ENCODE measurements at places on chromosomes 6 and 20.

- no peak for DNase-seq
These were observed 101.6 kb upstream of the FRMD1 start for GRCh38 chr6:168180548-168181011.

GRCh38 chr6:91580635-91581034, 993.8 kb upstream of the MAP3K7 start:
- no peak for DNase-seq

- no peak for DNase-seq
These were observed 56.4 kb downstream of the FOXF2 start for GRCh38 chr6:1445650-1446330.

DNA sequence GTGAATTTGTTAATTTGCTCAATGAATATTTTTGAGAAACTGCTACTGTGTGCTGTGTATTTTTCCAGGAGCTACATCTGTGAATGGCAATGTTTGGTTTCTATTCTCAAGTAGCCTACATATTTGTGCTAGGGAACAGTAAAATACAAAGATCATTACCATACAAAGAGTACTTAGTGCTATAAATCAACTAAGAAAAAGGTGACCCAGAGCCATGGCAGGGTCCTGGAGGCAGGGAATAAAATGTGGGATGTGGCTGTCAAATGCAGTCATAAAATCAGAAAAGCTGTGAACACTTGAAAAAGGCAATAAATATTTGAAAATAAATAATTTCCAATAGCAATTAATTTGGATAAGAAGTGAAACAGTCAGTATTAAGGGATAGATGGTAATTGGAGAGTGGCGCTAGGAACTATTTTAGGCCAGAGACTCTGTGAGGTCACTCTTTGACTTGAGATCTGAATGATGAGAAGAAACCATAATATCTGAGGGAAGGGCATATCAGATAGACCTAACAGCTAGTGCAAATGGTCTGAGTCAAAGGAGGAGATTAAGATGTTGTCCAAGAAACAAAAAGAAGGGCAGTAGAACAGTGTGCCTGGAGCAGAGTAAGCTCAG, 98.8 kb downstream of the MANEA start:
- no peak for DNase-seq

GRCh38 chr6:29755295-29755871, 32.1 kb downstream of the HLA-F start:
- DNase-seq = no peak

DNA sequence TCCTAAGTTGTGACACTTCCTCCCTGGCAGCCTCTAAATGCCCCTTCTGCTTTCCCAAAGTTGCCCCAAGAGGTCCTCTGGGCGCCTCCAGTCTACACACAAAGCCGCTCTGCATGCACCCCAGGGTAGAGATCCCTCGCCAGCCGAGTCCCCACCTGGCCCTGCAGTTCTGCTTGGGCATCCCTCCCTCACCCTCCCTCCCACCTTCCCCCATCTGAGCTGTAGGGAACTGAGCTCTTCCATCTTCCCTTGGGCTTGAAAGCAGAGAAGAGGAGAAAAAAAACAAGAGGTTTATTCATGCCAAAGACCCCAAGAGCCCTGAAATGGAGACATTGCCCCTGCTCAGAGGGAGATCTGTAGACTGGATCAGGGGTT, 5.7 kb upstream of the FGD2 start:
- DNase-seq = peak; percentile 40

- no peak for DNase-seq
These were observed 16.9 kb upstream of the ZSCAN9 start for GRCh38 chr6:28208111-28208659.

DNA sequence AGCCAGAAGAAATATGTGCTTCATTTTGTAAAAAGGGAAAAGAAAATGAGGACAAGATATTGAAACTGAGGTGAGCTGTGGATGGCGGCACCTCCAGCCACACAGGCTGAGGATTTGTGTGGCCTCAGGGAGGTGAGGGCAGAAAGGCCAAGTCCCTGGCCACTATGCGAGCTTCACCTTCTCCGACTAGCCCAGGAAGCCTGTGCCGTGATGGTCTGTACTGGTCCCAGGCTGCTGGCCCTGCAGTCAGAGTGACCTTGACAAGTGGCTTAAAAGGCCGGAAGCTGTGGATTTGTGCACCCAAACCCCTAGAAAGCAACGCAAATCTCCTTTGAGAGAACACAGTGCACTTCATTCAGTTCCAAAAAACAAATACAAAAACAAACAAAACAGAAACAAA, 48.1 kb downstream of the WDR27 start:
- DNase-seq = no peak

DNA sequence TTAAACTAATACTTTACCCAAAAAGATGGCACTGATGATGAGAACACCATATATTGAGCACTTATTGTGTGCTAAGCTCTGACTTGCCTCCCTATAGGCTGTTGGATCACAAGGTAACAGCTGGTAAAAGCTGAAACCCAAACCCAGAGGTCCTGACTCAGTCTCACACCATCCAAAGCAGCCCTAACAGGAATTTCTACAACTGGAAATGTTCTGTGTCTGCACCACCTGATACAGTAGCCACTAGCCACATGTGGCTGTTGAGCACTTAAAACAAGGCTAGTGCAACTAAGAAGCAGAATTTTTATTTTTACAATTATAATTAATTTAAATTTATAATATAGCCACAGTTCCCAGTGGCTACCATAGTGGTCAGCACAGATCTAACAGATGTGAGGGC, 15.6 kb upstream of the MATN4 start:
- no peak for DNase-seq

GRCh38 chr6:131549811-131550210, 23.2 kb upstream of the ARG1 start:
- no peak for DNase-seq

- DNase-seq = no peak
These were observed 539.7 kb downstream of the PHF3 start for GRCh38 chr6:64175296-64175695.

DNA sequence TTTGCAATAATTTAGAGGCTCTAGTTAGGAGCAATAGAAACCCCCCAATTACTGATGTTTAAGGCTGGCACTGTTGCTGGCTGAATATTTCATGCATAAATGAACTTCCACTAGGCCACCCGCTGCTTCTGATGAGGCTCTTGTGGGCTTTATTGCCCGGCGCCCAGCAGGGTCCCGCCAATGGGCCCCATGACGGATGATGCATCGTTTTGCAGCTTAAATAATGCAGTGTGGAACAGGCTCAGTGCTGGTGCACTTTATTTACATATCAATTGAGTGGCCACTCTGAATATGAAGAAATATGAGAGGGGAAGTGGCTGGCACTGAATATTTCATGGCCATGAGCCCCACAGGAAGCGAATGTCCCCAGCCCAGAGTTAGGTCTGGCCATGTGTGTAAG, 155.3 kb upstream of the MAFB start:
- DNase-seq = peak; percentile 89

- peak; percentile 4 for DNase-seq
These were observed 16.7 kb upstream of the LMBRD1 start for GRCh38 chr6:69813508-69813907.

DNA sequence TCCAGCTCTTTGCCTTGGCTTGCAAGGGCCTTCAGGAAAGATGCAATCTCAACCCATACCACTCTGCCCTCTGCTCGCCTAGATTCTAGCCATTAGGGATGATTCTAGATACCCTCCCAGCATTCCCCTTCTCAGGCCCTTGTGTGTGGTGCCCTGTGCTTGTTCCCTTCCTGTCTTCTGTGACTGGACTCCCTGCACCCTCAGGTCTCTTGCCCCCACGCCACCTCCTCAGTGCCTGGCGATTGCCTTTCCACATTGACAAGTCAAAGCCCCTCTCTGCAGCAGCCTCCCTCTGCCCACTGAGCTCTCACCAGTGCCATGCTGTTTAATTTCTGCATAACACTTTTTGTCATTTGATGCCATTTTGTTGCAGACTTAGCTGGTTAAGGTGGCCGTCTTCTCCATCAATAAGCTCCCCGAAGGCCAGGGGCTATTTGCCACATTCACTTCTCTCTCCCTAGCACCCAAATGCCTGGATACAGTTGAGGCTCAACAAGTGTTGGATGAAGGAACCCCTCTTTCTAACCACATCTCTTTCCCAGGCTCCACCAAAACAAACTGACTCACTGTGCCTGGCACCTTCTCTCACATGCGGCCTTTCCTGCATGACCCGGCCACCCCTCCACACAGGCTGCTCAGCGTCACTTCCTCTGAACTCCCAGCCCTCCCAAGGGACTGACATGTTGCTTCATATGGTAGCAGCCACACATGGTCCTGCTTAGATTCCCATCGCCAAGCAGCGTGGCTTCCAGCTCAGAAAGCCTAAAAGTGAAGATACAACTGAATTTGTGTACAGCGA, 4.6 kb upstream of the TXNDC5 start:
- DNase-seq = no peak

- peak; percentile 79 for DNase-seq
These were observed 702 bp upstream of the TNFAIP3 start for GRCh38 chr6:137866200-137866913.

DNA sequence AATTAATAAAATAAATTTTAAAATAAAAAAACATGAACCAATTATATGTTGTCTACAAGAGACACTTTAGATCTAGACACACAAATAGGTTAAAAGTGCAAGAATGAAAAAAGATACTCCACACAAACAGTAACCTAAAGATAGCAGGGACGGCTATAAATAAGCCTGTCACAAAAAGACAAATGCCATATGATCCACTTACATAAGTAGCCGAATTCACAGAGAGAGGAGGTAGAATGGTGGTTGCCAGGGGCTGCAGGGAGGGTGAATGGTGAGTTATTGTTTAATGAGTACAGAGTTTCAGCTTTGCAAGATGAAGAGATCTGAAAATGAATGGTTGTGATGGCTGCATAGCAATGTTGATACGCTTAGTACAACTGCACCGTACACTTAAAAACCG, 32.7 kb downstream of the KATNA1 start:
- DNase-seq = peak; percentile 54

- DNase-seq = peak; percentile 26
These were observed 123.0 kb downstream of the DOK5 start for GRCh38 chr20:54598352-54598751.

DNA sequence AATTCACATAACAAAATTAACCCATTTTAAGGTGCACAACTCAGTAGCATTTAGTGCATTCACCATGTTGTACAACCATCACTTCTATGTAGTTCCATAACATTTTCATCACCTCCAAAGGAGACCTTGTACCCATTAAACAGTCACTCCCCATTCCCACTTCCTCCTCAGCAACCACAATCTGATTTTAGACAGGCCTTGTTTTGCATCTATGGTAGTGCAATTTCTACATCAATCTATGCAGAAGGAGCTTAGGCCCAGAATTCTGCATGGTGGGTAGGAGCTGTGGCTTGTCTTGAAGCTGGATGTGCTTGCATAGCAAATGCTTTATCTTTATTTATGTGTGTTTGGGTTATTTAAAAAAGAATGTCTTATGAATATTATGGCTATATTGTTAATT, 13.5 kb upstream of the HLA-DQA1 start:
- DNase-seq = no peak

GRCh38 chr6:56758553-56758952, 115.9 kb upstream of the DST start:
- DNase-seq = no peak

GRCh38 chr6:79610306-79611009, 20.7 kb upstream of the SH3BGRL2 start:
- peak; percentile 37 for DNase-seq

GRCh38 chr20:54548849-54549248, 73.5 kb downstream of the DOK5 start:
- no peak for DNase-seq

GRCh38 chr6:110332281-110332680, 25.9 kb downstream of the METTL24 start:
- DNase-seq = no peak

- no peak for DNase-seq
These were observed 74.7 kb upstream of the TNFAIP3 start for GRCh38 chr6:137792160-137793033.

- DNase-seq = no peak
These were observed 25.2 kb downstream of the TAF4 start for GRCh38 chr20:62040381-62040922.

- DNase-seq = no peak
These were observed 24.8 kb downstream of the VIP start for GRCh38 chr6:152775428-152775827.

GRCh38 chr6:140809694-140810101, 1323.0 kb upstream of the GJE1 start:
- no peak for DNase-seq

DNA sequence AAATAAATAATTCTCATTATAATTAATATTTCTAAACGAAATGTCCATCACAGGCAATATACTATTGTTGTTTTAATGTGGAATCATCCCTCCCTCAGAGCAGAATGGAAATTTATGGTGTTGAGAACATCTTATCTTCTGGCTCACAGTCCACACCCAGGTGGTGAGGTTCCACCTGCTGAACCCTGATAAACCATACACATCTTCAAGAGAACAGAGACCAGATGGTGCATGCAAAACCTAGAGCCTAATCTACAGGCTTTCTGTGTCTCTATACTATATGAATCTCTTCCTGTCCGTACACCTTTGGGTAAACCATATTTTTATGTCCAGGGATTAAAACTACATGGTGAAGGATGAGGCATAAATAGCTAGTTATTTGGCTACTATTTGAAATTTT, 52.3 kb upstream of the UFL1 start:
- no peak for DNase-seq

DNA sequence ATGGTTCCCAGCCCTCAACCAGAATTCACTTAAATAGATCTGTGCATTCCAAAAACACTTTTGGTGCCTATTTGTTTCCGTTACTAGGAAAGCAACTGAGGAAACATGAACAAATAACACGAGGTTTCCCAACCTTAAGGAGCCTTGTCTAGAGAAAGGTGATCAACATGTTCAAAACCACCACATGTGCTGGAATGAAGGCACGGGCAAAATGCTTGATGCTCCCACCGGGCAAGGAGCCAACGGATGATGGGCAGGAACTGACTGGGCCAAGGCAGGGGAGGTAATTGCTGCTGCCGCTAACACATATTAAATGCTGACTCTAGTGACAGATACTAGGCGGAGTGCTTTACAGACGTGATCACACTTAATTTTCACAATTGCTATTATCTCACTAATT, 2.5 kb downstream of the MYLK4 start:
- no peak for DNase-seq

- DNase-seq = no peak
These were observed 43.0 kb downstream of the VEGFA start for GRCh38 chr6:43812850-43813578.

GRCh38 chr20:31824554-31825313, 5.6 kb downstream of the MYLK2 start:
- no peak for DNase-seq

GRCh38 chr6:39402239-39402751, 79.8 kb upstream of the KCNK16 start:
- DNase-seq = no peak

- DNase-seq = no peak
These were observed 1.1 kb upstream of the USP49 start for GRCh38 chr6:41896281-41896680.

DNA sequence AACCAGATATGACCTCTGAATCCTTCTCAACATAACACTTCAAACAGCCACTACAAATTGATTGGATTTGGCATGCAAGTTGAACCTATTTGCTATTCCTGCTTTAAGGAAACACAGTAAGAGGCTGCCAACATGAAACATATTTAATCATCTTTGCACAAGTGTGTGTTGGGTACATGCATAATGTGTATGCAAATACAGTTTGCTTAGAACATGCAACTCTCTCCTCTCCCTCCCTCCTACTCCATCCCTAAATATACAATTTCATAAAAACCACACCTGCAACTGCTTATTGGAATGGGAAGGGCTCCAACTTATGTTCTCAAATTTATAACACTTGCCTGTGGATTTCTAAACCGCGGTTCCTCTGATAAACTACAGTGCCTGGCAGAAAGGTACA, 71.5 kb downstream of the CD83 start:
- no peak for DNase-seq

Measured in NCI-H1417 (cell line).